ENCODE measurements at places on chromosomes 11 and 22.
A peak's percentile ranks its signal among the peaks of the same experiment; 100 is the strongest.

DNA sequence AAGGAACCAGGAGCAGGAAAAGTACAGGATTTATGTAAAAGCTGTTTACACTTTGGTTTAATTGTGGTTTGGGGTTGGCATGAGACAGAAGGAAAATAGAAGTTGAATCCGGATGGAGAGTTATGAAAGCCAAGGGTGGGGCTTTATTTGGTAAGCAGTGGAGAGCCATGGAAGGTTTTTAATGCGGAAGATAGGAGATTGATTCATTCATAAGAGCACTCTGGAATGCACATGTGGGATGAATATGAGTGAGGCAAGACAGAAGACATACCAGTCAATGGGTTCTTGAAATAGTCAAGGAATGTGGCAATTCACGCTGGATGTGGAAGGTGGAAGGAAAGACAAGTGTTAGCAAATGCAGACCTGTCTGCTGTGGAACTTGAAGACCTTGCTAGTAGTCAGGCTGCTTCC lies 9.3 kb upstream of the GLB1L3 start:
- no peak for DNase-seq

DNA sequence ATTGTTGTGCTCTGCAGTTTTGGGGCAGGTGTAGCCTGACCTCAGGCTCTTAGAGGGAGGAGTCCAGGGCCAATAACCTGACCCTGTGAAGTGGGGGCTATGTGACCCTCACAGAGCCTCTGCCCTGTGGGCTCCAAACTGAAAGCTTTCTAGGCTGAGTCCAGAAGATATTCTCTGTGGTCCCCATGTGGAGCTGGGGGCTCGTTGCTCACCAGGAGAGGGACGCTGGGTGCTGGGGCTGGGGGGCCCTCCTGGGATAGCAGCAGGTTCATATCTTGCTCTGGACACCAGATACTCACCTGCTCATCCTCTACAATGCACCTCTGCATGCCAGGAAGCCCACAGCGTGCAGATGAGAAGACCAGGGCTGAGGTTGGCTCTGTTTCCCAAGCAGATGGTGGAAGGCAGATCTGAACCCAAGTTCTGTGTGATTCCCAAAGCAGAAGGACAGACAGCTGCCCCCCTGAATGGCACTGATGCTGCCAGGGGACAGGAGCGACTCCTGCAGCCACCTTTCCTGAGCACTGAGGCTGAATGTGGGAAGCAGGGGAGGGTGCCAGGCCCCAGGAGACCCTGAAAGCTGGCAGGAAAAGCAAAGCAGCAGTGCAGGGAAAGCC lies 1022.0 kb downstream of the TBC1D22A start:
- no peak for DNase-seq

- DNase-seq = no peak
Observed at GRCh38 chr11:116727990-116728389, 44.8 kb downstream of the BUD13 start.

GRCh38 chr11:69374946-69375310 lies 81.0 kb downstream of the MYEOV start:
- DNase-seq = peak; percentile 2

- no peak for DNase-seq
Observed at GRCh38 chr11:64670975-64671374, 52.0 kb downstream of the NRXN2 start.

DNA sequence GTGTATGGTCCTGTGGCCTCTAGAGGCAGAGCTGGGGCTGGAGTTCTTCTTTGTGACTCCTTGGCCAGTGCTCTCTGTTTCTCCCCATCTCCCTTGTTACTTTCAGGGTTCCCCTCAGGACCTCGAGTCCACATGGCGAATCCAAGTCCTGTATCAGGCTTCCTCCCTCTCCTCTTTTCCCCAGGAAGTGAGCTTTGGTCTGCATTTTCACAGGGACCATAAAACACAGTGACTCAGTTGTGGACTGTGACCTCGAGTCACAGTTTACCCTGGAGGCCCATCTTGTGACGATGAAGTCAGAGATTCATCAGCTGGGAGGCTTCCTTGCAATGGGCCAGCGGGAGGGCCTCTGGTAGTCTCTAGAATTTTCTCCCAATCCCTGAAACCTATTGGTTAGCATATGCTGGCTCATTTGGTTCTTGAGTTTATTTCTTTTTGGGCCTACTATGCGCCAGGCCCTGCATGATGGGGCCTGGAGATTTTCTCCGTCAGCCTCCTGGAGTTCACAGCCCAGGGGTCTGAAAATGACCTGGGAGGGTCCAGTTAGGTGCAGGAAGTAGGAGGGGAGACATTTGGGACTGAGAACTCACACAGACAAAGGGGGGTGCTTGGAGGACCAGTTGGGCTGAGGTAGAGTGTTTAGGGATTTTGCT lies 100.8 kb downstream of the KIAA1671 start:
- DNase-seq = no peak

DNA sequence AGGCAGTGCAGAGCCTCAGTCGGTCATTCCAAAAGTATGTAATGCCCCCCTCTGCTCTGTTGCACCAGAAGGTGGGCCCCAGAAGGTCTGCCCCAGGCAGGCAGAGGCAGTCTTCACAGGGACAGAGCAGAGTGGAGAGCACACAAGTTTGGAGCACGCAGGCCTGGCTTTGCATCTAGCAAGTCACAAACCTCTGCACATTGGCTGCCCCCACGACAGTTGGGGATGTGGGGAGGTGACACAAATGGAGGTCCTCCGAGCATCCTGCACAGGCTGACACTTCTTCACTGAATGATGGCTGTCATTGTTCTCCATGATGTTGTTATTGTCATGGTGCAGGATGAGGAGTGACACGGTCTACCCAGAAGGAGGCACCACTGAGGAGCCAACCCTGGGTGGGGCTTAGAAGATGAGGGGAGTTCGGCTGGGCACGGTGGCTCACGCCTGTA lies 11.9 kb downstream of the TOM1 start:
- no peak for DNase-seq

- no peak for DNase-seq
Observed at GRCh38 chr22:44195189-44195871, 14.6 kb downstream of the PARVG start.

DNA sequence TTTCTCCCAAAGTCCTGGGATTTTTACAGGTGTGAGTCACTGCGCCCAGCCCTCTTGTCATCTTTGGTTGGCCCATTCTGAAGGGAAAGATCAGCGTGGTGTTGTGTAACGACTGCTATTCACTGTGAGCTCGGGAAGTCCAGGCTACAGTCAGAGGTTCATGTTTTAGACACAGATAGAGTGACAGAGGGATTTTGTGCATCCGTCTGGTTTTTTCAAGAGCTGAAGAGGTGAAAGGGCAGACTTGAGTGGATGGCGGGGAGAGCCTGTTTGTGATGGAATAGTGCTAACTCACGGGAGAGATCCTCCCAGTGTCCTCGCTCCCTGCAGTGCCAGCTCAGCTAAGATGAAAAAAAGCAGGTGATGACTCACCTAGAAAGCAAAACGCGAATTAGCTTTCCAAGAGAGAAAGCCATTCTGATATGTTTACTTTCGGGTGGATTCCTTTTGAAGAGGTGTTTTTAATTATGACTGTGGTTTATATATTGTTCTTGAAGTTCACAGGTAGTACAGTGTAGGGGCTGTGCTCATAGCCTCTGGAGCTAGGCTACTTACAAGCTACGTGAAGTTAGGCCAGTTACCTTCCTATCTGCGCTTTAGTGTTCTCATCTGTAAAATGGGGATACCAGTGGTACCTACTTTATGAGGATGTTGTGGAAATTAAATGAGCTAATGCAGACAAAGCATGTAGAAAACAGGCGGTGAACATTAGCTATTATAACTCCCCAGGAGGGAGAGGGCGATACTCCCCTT lies 67.2 kb downstream of the C11orf91 start:
- DNase-seq = no peak

GRCh38 chr11:13297917-13298356 lies 20.3 kb downstream of the BMAL1 start:
- no peak for DNase-seq

DNA sequence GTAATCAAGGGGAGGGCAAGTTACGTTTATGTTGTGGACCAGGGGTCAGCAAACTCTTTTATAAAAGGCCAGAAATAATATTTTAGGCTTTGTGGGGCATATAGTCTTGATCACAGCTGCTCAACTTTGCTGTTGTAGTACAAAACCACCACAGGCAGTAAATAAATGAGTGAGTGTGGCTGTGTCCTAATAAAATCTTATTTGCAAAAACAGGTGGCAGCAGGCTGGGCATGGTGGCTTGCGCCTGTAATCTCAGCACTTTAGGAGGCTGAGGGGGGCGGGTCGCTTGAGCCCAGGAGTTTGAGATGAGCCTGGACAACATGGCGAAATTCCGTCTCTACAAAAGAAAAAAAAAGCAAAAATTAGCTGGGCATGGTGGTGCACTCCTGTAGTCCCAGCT lies 57.9 kb upstream of the NUP160 start:
- DNase-seq = no peak

DNA sequence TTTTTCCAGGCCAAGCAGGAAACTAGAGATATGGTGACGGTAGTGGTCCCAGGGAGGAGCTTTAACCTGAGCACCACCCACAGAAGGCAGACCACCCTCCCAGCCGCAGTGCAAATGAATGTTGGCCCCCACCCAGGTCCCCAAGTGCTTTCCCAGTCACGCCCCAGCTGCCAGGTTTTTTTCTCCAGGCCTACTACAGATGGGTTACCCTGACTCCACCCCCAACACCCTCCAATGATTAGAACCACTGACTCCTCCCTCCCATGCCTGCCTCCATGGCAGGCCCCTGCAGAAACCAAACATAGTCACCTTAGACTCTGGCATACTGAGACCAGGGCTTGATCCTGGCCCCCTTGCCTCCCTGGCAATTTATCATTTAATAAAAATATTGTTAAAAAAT lies 58.7 kb upstream of the CHST1 start:
- no peak for DNase-seq

DNA sequence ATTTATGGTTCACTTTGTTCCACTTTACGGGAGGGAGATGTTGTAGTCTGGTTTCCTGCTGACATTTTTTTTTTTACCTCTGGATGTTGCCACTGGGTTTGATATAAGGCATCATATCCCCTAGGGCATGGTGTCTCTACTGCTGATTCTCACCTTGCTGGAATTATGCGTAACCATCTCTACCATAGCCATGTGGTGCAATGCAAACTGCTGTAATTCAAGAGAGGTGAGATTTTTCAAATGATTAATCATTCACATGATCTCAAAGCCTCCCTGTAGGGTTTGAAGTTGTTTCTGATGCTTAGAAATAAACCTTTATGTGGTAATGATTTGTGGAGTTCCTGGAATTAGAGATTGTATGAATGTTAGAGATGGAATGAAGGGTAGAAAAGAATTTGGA lies 13.0 kb downstream of the MS4A3 start:
- no peak for DNase-seq
